ENCODE measurements at places on chromosomes 3 and 15.

- no peak for DNase-seq
Observed at GRCh38 chr3:69201658-69202057, 79.3 kb upstream of the LMOD3 start.

GRCh38 chr15:41897363-41897799 lies 3.5 kb upstream of the SPTBN5 start:
- no peak for DNase-seq

GRCh38 chr3:174170248-174170647 lies 688.9 kb upstream of the NAALADL2 start:
- DNase-seq: no peak

DNA sequence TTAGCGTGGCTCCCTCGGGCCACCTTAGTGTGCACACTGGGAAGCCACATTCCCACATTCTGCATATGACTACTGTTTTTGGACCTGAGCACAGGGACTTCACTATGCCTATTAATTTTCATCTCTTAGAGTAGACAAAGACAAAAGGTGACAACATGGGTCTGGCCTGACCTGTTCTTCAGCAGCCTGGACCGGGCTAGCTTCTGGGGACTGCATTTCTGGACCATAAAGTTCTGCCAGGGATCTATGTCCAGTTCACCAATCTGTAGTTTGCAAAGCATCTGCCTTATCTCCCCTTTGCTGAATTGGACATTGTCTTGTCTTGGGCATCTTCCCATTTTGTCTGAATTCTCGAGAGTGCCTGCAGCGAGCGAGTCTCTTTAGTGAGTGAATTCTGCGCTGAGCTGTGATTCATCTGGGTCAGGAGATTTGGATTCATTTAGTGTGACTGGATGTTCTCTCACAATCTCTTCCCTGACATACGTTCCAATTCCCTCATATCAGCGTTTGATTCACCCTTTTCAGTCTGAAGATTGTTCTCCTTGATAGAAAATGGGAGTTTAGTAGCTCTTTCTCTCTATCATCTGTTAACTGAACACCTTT lies 112.2 kb upstream of the PLXNA1 start:
- no peak for DNase-seq

DNA sequence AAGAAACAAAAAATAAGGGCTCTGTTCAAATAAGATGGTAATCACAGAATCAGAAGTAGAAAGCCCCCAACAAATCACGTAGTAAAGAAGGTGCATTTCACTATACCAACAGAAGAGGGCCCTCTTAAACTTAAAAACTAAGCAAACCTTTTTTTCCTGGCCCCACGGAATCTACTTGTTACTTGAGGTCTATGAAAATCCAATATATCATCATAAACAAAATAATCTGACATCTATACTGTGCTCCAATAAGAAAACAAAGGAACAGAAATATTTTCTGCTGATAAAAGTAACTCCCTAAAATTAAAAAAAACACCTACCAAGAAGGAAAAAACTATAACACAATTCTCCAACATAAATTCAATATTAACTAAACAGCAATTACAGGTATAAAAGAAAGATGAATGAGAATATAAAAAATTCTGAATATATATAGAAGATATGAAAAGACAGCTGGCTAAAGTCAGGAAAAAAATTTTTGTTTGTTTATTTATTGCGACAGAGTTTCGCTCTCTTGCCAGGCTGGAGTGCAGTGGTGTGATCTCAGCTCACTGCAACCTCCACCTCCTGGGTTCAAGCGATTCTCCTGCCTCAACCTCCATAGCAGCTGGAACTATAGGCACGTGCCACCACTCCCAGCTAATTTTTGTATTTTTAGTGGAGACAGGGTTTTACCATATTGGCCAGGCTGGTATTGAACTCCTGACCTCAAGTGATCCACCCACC lies 81.8 kb downstream of the CLASP2 start:
- peak; percentile 24 for DNase-seq

DNA sequence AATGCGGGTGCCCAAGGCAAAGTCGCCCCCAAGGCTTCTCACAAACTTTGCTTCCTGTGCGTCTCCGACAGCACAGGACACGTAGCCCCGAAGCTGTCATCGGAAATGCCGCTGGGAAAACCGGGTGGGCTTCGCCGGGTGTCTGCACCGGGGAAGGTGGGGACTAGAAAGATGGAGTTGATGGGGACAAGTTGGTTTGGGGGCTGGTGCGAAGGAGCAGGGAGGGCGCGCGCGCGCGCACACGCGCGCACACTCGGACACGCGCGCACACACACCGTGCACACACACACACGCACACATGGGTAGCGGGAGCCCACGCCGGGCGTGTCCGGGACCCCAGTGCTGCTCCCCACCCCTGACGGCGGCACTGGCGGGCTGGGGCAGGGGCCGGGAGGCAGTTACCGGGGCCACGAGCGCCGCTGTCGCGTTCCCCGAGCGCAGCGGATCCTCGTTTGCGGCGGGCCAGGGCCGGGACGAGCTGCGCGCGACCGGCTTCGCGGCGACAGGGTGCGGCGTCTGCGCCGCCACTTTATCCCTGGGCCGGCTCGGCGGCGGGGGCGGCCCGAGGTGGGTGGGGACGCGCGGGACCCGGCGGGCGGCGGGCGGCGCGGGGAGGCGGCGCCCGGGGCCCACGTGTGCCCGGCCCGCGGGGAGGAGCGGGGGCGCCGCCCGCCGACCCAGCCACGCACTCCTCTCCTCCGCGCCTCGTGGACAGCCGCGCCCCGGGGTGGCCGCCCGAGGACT lies 539 bp upstream of the MGLL start:
- no peak for DNase-seq

GRCh38 chr3:105944721-105945120 lies 75.9 kb upstream of the CBLB start:
- no peak for DNase-seq

DNA sequence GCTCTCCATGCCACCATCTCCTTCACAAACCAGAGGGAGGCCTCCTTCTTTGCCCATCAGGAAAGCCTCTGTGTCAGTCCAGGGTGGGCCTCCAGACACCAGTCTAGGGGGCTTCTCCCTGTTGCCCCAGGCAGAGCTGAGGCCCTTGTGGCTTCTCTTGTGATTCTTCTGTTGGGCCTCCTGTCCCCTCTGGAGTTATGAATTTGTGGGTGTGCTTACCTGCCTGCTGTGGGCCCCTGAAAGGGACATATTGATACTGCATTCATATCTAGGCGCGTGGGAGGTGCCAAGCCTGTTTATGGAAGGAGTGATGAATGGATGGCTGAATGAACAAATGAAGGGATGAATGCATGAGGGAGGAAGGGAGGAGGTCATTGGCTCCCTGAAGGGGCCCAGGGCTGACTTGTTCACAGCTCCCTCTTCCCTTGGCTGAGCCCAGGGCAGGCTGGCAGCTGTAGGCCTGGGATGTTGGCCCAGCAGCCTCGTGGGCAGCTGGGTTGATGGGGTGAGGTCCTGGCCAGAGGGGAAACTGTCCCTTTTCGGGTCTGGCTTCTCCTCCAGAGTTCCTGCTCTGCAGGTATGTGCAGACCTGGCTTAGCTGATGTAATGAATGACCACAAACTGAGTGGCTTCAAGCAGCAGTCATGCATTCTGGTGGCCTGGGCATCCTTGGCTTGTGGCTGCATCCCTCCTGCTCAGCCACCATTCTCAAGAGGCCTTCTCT lies 195.4 kb downstream of the GOLGA6L6 start:
- no peak for DNase-seq

- DNase-seq: no peak
Observed at GRCh38 chr3:116905794-116906193, 196.2 kb downstream of the TUSC7 start.

DNA sequence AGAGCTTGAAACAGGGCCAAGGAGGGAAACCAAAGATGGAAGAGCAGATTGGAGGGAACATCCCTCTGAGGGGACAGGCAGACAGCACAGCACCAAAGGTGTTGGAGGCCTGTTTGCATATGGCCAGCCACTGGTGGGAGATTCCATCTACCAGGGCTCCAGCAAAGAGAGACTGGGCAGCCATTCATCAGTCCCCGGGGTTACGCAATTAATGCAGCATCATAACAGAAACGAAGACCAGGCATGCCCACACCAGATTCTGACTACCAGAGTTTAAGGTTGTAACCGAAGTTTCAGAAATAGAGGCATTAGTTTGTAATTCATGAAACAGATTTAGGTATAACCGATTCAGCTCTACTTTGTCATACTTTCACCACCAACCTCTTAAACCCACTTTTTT lies 58.1 kb downstream of the COL8A1 start:
- no peak for DNase-seq

- DNase-seq: no peak
Observed at GRCh38 chr3:101325393-101326134, 5.2 kb upstream of the IMPG2 start.

DNA sequence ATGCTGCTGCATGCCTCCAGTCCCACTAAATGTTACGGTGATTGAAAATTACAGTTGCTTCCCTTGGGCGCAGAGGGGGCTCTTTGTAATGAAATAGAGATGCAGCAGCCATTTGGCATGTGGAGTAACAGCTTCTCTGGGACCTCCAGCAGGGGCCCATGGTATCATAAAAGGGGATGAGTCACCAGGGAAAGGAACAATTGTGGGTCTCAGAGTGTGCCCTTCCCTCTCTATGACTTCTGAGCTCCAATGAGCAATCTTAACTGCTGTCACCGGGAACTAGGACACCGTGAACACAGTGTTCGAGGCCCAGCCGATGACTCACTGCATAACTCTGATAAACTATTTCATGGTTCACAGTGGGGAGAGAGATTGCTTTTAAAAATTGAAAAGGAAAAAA lies 164.8 kb upstream of the NUDT16 start:
- DNase-seq: no peak

DNA sequence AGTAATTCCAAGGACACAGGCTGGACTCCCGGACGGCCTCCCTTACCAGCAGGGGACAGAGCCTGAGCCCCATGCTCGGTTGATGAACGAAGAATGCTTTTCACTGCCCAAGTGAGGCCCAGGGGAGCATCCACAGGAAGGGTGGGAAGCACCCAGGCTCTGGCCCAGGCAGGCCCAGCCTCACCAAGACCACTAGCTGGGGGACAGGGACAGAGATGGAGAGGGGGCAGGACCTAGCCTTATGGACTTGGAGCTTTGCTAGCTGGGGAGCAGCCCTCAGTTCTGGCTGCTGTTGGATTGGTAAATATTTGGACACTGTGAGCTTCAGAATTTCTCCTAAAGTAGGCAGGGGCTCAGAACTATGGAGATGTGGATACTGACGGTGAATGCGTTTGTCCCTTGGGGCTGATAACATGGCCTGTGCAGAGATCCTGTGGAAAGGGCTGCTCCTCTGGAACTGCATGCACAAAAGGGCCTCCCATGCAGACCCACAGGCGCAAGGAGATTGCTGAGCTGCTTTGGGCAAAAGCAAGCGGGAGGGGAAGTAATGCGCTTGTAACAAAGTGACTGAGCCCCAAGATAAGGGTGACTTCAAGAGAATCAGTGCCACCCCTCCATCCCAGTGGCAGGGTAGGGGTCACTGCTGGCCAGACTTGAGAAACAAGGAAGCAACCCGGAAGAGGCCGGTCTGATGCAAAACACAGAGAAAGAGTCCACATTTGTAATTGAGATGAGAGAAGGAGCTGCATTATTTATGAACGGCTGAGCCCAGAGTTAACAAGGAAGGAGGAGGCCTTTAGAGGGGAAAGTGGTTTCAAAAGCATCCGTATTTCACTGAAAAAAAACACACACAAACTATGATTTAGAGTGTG lies 70.1 kb upstream of the MEF2A start:
- DNase-seq: no peak

DNA sequence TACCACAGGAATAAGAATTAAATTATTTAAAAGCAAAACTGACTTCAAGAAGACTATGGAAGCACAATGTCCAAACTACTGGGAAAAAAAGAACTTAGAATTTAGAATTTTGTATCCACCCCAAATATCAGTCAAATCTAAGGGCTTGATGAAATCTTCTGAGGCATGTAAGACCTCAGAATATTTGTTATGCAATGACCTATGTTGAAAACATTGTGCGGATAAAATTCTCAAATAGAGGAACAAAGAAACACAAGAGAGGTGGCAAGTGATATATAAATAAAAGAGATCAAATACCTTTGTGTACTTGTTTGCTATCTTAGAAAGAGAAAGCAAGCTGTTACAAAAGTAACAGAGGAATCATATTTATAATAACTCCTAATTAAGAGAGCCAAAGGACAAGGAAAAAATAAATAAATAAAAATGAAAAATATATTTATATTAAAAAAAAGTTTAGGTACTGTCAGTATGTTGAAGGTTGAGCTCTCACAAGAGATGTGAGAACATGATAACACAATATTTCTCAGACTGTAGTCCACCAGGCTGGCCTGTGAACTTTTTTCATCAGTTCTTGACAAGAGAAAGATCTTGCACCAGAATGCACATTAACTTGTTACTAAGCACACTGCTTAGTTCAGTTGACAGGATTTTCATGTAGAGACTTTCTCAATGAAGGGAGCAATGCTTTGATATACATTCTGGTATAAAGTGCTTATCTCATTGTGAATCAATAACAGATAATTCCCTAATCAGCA lies 50.0 kb downstream of the CPA3 start:
- no peak for DNase-seq

- DNase-seq: no peak
Observed at GRCh38 chr3:47003461-47004368, 24.2 kb downstream of the NBEAL2 start.

- DNase-seq: no peak
Observed at GRCh38 chr3:142976621-142977398, 13.3 kb upstream of the PAQR9 start.

DNA sequence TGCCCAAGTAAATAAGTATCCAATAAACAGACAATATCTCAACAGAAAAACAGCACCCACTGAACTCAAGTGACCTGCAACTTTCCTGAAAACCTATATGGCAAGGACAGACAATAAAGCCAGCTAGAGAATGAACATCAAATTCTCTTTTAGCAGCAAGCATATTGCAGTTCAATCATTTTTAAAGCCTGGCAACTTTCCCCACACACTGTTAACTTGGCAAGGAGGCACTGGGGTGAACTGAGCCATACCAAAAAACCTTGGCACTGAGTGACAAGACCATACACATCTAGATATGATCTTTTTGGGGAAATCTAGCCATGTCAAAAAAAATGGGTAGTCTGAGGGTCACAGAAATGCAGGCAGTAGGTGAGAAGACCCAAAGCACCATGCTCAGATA lies 174.6 kb downstream of the STT3B start:
- DNase-seq: no peak
